ENCODE measurements at places on chromosomes 6 and 20.
A peak's percentile ranks its signal among the peaks of the same experiment; 100 is the strongest.

GRCh38 chr6:7300926-7301325 lies 12.1 kb downstream of the SSR1 start:
- DNase-seq: no peak

DNA sequence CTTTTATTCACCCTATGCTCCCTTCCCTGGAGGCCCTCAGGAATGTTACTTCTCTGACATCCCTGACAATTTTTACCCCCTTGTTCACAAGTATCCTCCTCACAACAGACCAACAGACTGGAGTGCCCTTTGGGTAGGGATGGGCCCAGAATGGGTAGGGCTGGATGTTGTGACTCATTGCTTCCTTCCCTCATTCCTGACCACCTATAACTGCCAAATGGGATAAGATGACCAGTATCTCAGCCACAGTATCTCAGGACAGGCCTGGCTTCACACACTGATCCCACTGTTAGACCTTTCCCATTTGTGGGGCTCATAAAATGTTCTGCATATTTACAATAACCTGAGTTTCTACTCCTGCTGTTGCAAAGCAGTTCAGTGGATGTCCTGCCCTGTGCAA lies 223.0 kb upstream of the LRFN2 start:
- no peak for DNase-seq

GRCh38 chr6:35780719-35781118 lies at the start of gene CLPSL1:
Gene CLPSL1, plus strand, starts transcription at chr6:35781019. Its CDS starts 92 bp downstream, at chr6:35781111.
- no peak for DNase-seq

GRCh38 chr6:16706029-16706428 lies 55.2 kb downstream of the ATXN1 start:
- no peak for DNase-seq

- DNase-seq: no peak
Measured at GRCh38 chr6:6125495-6125894, 118.8 kb upstream of the NRN1 start.

GRCh38 chr20:17833036-17833674 lies 133.4 kb downstream of the BANF2 start:
- DNase-seq: no peak

DNA sequence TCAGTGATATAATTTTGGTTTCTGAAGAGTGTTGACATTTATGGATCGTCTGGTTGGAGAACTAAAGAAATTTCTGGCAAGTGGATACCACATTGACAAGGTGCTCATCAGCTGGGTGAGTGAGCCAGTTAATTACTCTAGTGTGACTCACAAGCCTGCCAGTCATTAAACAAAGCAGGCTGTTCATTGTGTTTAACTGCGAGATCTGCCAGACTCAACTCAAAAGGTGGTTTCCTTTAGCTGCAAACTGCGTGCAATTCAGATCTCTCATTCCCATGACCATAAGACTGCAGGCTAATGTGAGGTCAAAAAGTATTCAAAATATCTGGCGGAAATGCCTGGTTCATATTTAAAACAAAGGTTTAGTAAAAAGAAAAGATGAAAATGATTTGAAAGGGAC lies 32.5 kb upstream of the IYD start:
- no peak for DNase-seq

- no peak for DNase-seq
Measured at GRCh38 chr6:44676826-44677433, 289.4 kb downstream of the CDC5L start.

- DNase-seq: no peak
Measured at GRCh38 chr6:145895802-145896201, 68.4 kb downstream of the SHPRH start.

- no peak for DNase-seq
Measured at GRCh38 chr6:150696190-150696589, 96.5 kb downstream of the PLEKHG1 start.

- no peak for DNase-seq
Measured at GRCh38 chr6:137307163-137307854, 88.1 kb upstream of the IFNGR1 start.

GRCh38 chr6:41846666-41847237 lies 48.4 kb downstream of the USP49 start:
- DNase-seq: peak; percentile 53

GRCh38 chr6:134689641-134690040 lies 260.3 kb downstream of the ALDH8A1 start:
- no peak for DNase-seq

DNA sequence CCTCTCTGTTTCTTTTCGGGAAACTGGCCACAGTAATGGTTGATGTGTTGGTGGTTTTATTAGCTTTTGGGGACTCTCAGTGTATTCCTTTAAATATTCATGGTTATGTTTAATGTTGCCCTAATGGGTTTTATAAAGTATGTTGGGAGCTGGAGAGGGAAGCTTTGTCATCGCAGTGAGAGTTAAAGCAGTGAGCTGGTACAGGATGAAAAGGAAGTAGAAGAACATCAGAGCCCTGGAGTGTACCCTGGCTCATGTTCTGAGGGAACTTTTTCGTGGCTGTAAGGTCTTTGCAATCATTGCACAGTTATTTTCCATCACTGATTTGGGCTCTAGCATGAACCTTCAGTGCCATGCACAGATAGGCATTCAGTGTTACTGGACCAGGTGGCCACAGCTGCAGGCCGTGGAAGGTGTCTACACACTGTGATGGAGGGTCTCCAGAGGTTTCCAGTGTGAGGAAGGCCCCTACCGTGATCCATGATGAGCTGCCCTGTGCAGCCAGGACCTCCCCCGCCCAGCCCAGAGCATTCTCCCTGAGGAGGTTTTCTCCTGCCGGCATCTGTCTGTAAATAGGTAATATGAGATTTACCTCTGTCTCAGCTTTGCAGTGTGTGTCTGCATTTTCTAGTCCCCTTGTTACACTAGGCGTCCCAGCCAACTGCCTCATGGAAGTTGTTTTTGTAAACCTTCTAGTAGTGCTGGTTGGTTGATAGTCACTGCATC lies 22.4 kb upstream of the TMEM217 start:
- DNase-seq: no peak
